Stimulated activated CD4-positive, alpha-beta T cell treated with anti-CD3 and anti-CD28 coated beads, Interleukin-2, amount 100 ng/mL, for 48 hours (primary cell): ENCODE measurements at places on chromosomes 1 and 21.

- DNase-seq, result no peak
Measured at GRCh38 chr1:196181594-196181878, 426.7 kb downstream of the KCNT2 start.

DNA sequence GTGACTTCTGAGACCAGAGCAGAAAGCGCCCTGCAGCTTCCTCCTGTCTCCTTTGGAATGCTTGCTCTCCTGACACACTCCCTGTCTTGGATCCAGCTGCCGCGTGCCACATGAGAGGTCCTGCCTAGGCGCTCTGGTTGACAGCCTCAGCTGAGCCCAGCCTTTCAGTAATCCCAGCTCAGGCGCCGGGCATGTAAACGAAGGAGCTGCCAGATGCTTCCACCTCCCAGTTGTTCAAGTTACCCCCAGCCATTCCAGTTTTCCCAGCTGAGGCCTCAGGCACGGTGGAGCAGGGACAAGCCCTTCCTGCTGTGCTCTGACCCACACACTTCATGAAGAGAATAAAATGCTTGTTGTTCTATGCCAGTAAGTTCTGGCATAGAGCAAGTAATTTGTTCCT is 14.3 kb upstream of the CD34 start:
- DNase-seq, result no peak

- no peak for DNase-seq
Measured at GRCh38 chr1:103267266-103267665, 158.9 kb upstream of the COL11A1 start.

DNA sequence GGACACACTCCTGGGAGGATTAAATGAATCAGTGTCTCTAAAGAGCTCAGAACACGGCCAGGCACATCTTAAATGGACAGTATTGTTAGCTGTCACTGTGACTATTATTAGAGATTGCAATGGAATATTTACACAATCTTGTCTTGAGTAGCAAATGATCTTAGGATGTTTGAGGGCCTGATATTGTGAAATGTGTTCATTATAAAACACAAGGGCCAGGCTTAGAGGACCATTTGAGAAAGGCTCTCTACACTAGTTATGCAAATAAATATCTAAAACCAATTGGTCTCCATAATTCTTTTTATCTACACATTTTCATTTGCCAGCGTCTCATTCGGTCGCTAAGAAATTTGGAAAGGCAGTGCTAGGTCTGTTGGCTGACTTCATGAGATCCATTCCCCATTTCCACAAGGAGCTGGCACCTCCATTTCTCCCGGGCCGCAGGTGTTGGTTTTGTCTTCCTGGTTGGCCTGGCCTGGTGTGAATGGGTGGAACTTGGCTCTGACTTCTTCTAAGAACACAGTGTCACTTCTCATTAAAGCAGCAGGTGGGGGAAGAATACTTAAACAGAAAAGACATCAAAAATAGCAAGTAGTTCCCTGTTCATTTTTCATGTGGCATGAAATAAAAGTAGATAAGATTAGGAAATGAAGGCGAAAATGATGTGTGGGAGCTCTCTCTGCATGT is 56.0 kb upstream of the PLXNA2 start:
- DNase-seq, result no peak

DNA sequence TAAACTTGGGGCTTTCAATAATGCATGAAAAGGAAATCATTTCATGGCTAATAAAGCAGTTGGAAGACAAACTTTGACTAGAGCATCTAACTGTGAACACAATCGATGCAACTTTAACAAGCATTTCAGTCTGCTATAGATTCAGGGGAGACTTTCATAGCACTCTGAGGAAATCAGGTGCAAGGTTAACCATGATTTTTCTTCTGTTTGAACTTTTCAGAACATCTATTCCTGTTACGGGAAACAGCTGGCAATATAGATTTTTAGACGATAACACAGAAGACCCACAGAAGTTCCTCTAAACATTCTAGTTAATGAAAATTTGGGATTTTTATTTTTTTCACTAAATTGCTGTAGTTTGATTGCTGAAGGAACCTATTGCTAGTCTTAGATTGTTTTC is 177.3 kb downstream of the TRIM33 start:
- DNase-seq, result no peak
